Gastrocnemius medialis (tissue), 4 donors: ENCODE measurements at places on chromosomes 5 and 9.

DNA sequence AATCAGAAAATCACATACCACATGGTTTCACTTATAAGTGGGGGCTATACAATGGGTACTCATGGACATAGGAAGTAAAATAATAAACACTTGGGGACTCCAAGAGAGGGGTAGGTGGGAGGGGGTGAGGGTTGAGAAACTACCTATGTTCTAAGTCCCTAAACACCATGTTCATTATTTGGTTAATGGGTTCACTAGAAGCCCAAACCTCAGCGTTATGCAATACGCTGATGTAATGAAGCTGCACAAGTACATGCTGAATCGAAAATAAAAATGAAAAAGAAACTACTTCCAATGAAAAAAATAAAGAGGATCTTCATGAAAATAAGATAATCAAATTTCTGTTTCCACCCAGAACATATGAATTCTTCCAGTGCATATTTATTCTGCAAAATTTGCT, 208.5 kb downstream of the TMEM161B start:
- no peak for DNase-seq

- DNase-seq, result no peak
Measured at GRCh38 chr9:69818750-69819345, 1.8 kb upstream of the CFAP95 start.

DNA sequence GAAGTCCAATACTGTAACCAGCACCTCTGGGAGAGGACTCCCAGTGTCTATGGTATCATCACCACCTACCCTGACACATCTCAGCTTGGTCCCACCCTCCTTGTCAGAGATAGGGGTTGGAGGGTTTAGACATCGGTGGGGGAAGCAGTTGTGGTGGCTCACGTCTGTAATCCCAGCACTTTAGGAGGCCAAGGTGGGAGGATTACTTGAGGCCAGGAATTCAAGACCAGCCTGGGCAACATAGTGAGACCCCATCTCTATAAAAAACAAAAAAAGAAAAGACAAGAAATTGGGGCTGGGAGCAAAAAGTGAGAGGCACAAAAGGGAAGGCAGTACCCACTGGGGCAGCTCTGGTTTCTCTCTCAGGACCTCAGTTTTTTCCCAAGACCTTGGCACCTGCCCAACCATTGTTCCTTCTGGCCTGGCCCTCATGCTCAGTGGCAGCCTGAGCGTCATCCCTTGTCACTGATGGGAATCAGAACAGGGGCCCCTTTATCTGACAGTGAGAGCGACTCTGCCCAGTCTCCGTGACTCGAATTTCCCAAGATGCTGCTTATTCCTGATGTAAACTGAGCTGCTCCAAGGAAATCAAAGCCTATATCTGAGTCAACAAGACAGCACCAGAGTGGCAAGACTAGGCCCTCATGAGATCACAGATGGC, 80.5 kb upstream of the HSPA9 start:
- no peak for DNase-seq

DNA sequence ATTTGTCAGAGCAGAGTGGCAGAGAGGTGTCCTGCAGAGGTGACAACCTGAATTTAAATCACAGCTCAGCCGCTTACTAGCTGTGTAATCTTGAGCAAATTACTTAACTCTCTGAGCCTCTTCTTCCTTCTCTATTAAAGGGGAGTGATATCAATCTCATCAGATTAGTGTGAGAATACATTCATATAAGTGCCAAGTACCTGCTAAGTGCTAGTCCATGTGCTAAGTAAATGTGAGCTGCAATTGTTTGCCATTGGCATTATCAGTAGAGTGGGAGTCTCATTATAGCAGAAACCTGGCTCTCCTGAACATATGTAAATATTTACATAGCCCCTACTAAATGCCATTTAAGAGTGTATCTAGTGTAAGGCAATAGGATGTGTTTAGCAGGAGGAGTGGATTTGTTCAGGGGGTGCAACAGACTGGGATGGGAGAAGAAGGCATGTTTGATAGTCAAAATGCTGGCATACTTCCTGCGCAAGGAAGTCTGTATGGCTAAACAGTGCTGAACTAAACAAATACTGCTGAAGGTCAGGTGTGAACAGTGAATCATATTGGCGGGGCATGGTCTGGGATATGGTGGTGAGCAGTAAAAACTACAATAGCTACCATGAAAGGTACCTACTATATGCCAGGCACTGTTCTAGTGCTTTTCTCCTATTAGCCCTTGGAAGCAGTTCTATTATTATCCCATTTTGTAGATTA, 74.5 kb downstream of the F2RL2 start:
- no peak for DNase-seq

DNA sequence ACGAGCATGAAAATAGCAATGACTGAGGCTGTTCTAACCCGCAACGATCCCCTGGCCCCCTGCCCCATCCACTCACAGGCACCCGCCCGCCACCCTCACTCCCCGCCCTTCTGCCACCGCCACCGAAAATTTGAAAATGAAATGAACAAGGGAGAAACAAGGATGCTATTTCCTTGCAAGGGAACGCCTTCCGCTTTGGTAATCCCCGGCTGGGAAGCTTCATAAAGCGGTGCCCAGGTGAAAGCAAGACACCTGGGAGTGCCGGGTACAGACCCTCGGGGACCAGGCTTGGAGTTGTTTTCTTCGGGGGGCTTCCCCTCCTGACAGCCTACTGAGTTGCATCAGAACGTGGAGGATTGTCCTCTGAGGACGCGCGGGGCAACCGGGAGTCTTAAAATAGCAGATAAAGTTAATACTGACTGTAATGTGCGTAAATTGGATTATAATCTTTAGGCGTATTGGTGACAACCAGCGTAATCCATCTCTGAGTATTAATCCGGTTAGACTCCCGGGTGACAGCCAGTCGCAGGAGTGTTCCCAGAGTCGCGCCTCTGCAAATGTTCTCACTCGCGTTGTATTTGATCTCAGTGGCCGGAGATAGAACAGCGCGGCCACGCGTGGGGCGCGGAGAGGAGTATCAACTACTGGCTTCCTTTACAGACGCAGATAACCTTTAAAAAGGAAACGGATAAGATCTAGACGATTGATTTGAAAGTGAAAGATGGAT, 885 bp upstream of the MLLT3 start:
- peak; percentile 7 for DNase-seq

DNA sequence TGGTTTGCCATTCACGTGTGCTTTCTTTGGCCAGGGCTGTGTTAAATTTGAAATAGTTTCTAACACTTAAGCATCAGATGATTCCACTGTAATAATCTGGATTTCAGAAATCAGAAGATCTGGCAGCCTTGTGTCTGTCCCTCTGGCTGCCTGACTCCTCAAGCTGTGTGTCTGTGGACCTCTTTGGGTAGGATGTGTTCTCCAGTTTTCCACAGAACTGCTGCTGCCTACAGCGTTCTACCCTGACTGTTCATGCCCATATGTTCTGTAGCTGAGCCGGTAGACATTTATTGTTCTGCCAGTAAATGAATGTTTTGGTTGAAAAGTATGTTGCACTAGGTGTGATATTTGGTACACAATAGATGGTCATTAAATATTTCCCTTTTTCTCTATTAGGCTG, 81.3 kb downstream of the SH3GL2 start:
- DNase-seq, result no peak

DNA sequence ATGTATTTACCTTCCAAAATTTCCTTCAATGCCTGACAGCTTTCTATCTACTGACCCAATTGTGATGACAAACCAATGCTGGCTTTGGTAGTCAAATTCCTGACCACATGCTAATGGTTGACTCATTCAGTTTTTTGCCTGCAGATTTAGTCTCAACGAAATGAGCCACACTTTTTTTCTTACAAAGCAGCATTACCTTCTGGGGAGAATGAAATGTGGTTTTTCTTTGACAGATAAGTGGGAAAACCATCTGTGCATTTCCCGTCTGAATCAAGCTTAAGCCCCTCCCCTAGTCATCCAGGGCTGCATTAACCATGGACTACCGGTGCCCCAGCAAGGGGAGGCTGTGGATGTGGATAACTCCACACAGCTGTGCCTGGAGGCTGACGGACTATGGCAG, 99.6 kb upstream of the TAF11L2 start:
- no peak for DNase-seq

DNA sequence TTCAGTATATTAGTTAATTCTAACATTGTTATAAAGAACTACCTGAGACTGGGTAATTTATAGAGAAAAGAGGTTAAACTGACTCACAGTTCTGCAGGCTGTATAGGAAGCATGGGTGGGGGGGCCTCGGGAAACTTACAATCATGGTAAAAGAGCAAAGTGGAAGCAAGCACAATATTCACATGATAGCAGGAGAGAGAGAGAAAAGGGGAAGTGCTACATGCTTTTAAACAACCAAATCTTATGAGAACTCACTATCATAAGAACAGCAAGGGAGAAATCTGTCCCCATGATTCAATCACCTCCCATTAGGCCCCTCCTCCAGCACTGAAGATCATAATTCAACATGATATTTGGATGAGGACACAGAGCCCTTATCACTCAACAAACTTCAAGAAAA, 324.9 kb downstream of the ZNF608 start:
- DNase-seq, result no peak

GRCh38 chr5:158039441-158039840, 180.5 kb upstream of the CLINT1 start:
- no peak for DNase-seq

DNA sequence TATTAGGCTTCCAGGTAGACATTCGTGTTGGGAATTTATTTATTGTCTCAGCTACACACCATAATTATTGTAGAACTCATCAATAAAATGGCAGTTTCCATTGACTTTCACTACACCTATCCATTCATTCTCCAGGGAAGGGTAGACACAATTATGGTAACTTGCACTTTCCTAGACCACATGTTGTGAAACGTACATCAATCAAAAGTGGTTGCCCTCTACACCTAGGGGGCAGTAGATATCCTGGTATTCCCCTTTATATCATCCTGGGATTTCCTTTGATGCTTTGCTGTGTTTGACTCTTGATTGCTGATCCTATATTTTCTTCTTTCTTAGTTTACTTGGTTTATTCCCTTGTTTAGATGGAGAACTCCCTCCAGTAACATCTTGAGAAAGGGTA, 47.9 kb downstream of the ADGRV1 start:
- no peak for DNase-seq

- DNase-seq, result no peak
Measured at GRCh38 chr9:94779693-94780290, 53.3 kb downstream of the AOPEP start.

GRCh38 chr5:111901296-111901695, 144.3 kb upstream of the NREP start:
- DNase-seq, result no peak

- DNase-seq, result no peak
Measured at GRCh38 chr5:53785924-53786323, 225.5 kb downstream of the NDUFS4 start.

DNA sequence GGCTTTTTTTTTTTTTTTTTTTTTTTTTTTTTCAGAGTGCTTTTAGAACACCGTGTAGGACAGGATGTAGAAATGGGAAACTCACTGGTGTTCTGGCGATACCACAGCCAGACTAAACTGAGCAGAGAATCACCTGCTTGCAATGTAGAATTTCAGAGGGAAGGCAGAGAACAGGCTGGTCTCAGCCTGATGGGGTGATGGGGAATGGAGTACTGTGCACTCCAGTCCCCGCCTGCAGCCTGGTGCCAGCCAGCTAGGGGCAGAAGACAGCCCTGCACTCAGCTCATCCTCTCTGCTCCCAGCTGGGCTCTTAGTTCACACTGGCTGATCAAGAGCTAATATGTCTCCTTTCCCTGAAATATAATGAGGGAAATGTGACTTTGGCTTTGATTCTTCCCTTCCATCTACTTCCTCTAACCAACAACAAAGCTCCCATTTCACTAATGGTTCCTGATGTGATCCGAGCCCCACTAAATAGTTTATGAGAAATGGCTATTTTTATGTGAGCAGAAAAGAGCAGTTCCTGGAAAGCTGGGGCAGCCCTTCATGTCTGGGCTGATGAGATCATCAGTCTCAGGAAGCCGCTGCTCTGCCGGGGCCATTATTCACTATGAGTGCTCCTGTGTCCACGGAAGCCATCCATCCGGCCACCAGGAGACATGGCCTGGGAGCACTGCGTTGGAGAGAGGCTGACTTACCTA, 209.7 kb downstream of the GADD45G start:
- no peak for DNase-seq

GRCh38 chr5:124665625-124666024, 80.8 kb downstream of the ZNF608 start:
- DNase-seq, result no peak

DNA sequence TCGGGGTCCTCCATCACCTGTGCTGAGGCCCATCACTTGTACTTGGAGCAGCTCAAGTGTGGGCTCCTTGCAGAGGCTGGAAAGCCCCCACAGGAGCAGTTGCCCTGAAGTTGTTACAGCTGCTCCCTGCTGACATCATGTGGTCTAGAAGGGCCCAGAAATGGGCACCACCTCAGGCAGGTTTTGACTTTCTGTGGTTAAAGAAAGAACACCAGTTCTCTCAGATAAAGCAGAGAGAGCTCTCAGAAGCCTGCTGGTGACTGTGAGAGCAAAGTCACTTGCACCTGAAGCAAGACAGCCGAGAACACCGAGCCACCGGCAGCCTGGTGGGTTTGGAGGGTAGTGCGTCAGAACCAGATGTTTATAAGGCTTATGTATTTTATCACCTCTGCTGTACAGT, 70.4 kb downstream of the MVB12B start:
- DNase-seq, result no peak

GRCh38 chr9:124259158-124259808, 1.5 kb downstream of the NEK6 start:
- no peak for DNase-seq

DNA sequence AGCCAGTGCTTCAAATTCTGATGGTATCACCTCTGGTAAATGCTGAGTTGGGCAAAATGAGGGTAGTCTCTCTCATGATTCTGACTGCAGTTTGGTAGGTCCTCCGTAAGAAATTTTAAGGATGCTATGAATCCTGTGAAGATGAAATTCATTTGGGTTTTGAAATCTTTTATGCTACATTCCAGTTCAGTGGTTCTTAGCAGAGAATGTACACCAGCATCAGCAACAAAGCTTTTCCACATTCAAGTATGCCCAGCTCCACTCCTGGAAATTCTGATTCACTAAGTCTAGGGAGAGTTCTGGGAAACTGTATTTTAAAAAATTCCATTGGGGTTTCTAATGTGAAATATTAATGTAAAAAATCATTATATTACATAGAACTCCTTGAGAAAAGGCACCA, 33.6 kb upstream of the ACOT12 start:
- no peak for DNase-seq

GRCh38 chr5:35473589-35473988, 144.1 kb upstream of the SPEF2 start:
- DNase-seq, result no peak

DNA sequence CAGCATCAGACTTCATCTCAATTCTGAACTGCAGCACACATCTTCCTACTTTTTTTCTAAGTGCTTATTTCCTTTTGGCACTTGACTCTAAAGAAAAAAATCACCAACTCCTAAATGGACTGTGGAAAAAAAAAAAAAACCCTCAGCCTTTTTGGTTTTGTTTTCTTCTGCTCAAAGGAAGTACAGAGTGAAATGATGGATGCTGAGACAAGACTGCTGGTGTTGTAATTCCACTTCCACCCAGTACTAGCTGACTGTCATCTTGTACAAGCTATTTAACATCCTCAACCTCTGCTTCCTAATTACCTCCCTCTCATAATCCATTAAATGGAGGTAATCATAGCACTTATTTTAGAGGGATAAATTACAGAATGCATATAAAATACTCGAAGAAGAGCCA, 171.5 kb upstream of the GNA14 start:
- DNase-seq, result no peak
